ENCODE measurements at places on chromosomes 7 and 10.

DNA sequence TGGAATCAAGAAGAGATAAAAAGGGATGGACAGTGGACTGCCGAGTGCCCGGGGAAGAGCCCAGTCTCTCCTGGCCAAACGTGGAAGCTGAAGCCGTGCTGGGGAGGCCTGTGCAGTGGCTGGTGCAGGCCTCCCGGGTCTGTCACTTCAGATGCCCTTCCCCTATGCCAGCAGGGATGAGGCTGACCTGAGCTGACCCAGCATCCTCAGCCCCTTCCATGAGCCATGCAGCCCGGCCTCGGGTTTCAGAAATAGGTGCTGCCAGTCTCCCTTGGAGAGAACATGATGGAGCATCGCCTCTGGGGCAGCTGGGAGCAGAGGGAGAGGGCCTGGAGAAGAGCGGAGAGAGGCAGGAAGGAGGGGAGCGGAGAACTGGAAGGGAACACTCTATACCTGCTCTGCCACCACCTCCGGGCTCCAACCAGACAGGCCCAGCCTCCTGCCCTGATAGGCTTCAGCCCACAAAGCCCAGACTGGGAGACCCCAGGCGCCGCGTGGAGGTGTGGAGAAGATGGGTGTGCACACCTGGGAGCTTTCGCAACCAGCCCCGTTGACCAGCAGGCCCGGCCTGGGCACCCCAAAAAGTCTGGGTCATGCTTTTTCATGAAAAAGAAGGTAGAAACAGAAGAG lies 68.6 kb upstream of the PPP2R2D start:
- no peak for DNase-seq

DNA sequence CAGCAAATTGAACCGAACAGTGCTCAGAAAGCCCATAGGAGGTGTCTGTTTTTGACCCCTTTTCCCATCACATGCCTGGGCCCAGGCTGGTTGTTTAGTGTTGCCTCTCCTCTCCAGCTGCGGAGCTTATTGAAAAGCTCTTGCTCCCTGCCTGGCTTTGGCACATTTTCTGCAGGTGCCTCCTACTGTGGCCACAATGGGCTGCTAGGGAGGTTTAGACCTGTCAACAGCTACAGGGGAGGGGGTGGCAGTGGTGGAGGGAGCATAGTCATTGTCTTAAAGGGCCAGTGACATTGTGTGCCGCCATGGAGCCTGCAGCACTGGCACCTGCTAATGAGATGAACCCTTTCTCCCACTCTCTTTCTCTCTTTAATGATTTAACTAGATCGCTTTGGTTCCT lies 13.2 kb upstream of the ENO4 start:
- DNase-seq, result peak; percentile 70

DNA sequence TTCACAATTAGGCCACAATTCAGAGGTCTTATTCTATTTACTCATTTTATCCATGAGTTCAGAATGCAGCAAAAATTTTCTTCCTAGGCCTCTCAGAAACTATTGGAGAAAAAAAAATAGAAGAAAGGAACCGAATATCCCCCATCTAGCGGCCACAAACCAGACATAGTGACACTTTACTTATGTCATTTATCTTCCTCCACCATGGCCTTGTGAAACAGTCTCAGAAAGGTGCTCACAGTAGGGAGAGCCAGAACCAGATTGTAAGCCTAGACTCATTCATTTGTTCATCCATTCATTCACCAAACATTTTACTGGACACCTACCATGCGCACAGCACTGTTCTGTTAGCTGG lies 16.0 kb downstream of the CREB3L2 start:
- no peak for DNase-seq

- no peak for DNase-seq
Observed at GRCh38 chr10:120646738-120647456, 189.9 kb downstream of the PLPP4 start.

- DNase-seq, result no peak
Observed at GRCh38 chr7:132742189-132742612, 165.9 kb upstream of the PLXNA4 start.

- DNase-seq, result no peak
Observed at GRCh38 chr7:141122736-141123135, 48.9 kb downstream of the TMEM178B start.

DNA sequence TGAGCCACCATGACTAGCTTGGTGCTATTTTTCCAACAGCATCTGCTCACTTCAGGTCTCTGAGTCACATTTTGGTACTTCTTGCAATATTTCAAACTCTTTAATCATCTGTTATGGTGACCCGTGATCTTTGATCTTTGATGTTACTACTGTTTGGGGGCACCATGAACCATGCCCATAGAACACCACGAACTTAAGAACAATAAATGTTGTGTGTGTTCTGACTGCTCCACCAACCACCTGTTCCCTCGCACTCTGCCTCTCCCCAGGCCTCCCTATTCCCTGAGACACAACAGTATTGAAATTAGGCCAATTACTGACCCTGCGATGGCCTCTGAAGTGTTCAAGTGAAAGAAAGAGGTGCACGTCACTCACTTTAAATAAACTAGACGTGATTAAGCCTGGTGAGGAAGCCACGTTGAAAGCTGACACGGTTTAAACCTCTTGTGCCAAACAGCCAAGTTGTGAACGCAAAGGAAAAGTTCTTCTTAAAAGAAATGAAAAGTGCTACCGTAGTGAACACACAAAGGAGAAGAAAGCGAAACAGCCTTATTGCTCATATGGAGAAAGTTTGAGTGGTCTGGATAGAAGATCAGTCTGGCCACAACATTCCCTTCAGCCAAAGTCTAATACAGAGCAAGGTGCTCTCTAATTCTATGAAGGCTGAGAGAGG lies 27.2 kb upstream of the ATP6V0A4 start:
- no peak for DNase-seq

GRCh38 chr7:148270576-148270975 lies 320.0 kb upstream of the C7orf33 start:
- no peak for DNase-seq

GRCh38 chr10:132414402-132415016 lies 17.5 kb downstream of the PWWP2B start:
- DNase-seq, result peak; percentile 84

All from islet precursor cell (in vitro differentiated cells).